ENCODE measurements at places on chromosomes 5 and 9.

DNA sequence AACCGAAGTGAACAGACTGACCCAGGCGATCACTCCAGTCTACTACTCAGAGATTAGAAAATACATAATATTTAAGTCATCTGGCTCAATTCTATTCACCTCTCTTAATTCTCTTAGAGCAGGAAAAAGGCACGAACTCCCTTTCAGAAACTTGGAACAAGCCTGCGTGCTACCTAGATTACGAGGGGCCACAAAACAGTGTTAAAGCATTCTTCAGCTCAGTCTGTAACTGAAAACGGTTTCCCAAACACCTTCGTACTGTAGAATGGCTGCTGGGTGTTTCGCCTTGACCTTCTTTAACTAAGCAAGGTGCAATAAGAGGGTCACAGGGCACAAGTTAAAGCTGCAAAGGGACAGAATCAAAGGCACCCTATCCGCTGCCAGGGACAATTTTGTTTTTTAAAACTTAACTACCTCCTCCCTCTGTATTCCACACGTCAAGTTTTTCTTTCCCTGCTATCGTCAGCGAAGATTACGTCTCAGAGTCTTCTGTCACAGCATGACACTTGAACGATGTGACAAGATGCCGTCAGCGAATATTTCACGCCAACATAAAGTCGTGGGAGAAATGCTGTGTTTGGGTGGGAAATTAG is 687 bp downstream of the LYSMD3 start:
- DNase-seq = peak; percentile 49

DNA sequence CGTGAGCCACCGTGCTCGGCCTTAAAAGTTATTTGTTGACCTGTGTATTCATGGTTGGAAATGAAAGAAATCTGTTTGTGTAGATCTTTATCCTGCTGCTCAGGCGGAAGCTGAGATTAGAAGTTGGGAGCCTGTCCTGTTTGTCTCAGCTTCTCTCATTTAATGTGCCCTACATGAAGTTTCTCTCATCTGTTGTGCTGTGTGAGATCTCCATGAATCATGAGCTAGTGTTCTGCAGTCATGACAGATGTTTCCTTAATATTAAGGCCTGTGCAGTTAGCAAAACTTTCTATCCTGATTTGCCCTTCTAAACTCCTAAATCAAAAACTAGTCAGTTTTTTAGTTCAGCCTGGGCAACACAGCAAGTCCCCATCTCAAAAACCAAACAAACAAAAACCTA is 59.5 kb downstream of the FAM78A start:
- DNase-seq = no peak

GRCh38 chr5:89991592-89991991 is 418.0 kb downstream of the CETN3 start:
- no peak for DNase-seq

DNA sequence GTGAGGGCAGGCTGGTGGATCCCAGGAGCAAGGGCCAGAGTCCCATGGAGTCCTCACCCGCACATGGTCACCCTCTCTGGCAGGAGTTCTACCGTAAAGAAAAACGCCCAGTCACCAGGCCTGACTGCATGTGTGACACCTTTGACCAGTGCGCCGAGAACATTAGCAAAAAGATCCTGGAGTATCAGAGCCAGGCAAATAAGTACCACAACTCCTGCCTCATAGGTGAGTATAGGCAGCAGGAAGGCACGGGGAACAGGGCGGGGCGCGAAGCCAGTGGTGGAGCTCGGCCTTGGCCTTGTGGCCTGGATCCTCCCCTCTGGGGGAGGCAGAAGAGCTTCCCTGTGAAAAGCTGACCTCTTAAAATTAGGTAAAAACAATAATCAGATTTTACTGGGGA is 45.4 kb upstream of the TDRD7 start:
- no peak for DNase-seq

GRCh38 chr5:50699737-50700136 is 33.3 kb downstream of the PARP8 start:
- DNase-seq = no peak

GRCh38 chr5:69010476-69010875 is 83.3 kb upstream of the SLC30A5 start:
- DNase-seq = no peak

DNA sequence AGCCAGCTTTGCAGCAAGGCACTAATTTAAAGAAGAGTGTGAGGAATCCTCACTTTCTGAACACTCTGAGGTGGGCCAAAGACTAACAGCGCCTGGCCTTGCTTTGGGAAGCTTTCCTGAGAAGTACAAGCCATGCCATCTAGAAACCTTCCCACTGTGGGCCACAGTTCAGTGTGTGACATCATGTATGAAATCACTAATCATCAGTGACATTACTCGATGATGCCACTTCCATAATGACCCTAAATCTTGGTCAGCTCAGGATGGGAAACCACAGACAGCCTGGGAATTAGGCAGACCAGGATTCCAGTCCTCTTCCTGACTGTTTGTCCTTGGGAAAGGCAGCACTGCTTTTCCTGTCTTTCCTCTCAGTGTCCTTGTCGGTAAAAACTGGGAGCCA is 54.2 kb upstream of the HSPA9 start:
- DNase-seq = no peak

DNA sequence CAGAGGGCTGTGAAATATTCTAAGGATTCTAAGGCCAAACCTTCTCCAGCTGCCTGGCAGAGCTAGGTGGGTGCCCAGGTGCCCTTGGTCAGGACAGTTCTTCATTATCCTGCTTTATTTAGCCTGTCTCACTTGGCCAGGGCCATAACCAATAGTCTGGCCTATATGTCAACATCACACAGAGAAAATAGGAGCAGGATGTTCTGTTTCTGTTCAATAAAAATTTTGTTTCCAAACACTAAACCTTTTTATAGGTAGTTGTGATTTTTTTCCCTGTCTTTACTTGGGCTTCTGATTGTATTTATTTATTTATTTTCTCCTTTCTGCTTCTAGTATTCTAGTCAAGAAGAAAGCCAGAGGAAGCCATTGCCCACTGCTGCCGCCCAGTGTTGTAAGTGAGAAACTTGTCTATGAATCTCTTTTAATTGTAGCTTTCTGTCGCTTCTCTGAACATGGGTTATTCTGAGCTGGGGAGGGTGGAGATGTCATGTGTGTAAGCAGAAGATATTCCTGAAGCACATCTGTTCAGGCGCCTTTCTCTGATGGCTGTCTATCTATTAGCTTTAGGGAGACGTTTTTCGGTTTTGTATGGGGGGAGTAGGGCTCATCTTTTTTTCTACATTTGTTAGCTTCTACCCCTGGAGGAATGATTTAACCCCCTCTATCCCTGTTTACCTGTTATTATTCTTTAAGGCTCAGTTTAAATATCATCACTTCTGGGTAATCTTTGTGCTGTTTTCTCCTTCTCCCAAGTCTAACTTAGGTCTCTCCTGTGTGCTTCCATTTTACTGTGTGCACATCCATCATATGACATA is 97.1 kb downstream of the UNC13B start:
- peak; percentile 54 for DNase-seq

DNA sequence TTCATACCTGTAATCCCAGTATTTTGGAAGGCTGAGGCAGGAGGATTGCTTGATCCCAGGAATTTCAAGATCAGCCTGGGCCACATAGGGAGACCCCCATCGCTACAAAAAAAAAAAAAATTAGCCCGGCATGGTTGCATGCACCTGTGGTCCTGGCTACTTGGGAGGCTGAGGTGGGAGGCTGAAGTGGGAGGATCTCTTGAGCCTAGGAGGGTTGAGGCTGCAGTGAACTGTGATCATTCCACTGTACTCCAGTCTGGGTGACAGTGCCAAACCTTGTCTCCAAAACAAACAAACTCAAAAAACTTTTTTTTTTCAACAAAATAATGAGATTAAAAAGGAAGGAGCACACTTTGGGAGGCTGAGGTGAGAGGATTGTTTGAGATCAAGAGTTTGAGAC is 14.2 kb downstream of the KIAA1958 start:
- DNase-seq = no peak

DNA sequence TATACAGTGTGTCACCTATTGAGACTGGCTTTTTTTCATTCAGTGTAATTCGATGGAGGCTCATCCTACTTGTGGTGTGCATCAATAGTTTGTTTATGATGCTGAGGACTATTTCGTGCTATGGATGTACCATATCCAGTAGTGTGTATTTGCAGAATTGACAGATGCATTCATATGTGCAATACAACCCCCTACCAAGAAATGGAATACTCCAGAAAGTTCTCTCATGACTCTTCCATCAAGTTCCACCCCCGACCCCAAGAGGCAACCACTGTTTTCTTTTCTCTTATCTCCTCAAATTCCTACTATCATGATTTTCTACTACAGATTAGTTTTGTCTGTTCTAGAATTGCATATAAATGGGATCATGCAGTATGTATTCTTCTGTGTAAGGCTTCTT is 21.9 kb downstream of the FBXO10 start:
- no peak for DNase-seq

GRCh38 chr9:87671925-87672324 is 54.0 kb upstream of the CTSL start:
- DNase-seq = no peak

DNA sequence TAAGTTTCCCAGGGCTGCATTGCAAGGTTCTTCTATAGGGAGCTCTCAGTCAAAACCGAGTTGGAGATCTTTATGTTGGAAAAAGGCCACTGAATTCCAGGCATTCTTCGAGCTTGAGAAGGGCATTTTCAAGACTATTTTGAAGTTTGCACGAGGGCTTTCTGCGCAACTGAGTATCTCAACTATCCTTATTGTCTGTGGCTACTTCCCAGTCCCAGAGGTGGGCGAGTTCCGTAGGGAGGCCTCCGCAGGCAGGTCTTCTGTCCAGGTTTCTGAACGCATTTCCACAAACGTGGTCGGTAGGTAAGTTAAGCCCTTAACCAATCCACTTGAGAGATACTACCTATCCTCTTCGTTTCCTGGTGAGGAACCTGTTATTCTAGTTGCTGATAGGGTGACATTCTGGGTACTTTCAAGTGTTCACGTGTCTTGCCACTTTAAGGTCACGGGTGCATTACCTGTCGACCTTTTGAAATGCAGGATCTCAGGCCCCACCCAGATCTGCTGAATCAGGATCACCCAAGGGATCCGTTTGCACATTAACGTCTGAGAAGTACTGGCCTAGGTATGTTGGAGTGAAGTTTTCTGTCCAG is 51.4 kb upstream of the TJP2 start:
- DNase-seq = no peak

DNA sequence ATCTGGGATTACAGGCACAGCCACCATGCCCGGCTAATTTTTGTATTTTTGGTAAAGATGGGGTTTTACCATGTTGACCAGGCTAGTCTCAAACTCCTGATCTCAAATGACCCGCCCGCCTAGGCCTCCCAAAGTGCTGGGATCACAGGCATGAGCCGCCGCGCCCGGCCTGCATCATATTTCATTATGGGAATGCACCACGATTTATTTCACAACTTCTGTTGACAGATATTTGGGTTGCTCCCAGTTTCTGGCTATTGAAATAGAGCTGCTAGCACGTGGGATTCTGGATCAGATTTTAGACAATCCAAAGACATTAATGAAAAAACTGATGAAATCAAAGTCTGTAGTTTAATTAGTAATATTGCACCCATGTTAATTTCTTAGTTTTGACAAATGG is 48.4 kb upstream of the FUBP3 start:
- DNase-seq = no peak

DNA sequence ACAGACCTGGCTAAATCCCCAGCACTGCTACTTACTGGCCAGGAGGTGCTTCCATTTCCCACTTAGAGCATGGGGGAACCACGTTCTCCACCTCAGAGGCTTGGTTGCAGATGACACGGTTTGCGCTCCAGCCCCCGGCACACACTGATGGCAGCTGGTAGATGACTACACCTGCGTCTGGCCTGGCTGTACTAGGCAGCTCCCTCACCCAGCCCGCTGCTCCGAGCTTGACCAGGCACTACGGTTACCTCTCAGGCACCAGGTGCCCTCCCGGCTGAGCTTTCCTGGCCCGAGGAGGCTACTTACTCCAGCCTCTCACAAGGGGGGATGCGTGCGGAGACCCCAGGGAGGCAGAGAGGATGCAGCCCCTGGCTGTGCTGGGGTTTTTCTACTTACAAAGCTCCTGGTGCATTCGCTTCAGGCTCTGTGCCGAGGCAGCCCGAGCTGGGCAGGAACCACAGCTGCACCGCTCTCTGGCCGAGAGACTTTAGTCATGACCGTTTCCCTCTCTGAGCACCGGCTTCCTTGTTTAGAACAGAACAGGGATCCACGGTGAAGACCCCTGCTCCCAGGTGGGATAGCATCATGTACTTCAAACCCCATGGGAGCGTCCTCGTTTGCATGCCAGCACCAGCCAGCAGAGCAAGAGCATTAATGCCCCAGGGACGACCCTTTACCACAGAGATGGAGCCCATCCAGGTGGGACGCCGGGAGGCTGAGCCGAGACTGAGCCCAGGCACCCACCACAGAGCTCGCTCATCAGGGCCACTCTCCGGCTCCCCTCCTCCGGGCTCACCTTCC is 7.6 kb upstream of the GBGT1 start:
- no peak for DNase-seq

GRCh38 chr5:112419164-112419985 is at the start of gene EPB41L4A:
Gene EPB41L4A, minus strand, starts transcription at chr5:112419277. Its CDS starts 238 bp downstream, at chr5:112419039.
- no peak for DNase-seq

GRCh38 chr5:3002230-3002629 is 250.8 kb upstream of the IRX2 start:
- DNase-seq = no peak

DNA sequence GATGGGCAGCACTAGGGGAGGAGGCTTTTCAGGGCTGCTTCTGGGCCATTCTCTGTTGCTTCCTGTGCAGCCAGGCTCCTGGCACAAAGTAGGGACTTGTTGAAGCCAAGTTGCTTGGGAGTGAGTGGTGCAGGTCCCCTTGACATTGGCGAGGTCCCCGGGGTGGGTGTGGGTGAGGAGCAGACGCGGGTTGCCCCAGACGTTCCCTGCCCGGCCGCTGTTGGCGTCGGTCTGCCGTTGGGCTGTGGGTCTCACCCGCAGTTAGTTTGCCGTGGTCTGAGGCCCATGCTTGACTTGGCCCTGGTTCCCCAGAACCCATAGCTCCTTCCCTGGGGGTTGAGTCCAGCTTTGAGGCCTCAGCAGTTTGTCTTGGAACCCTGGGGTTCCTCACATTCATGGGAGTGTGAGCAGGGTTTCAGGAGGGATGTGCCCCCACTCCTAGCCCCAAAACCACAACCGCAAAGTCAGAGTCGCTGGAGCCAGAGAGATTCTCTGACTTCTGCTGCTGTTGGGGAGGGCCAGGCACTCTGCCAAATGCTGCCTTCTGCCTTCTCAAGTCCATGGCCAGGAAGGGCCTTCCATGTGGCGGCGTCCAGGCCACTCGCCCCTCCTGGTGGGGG is 77.5 kb downstream of the RXRA start:
- DNase-seq = peak; percentile 47

DNA sequence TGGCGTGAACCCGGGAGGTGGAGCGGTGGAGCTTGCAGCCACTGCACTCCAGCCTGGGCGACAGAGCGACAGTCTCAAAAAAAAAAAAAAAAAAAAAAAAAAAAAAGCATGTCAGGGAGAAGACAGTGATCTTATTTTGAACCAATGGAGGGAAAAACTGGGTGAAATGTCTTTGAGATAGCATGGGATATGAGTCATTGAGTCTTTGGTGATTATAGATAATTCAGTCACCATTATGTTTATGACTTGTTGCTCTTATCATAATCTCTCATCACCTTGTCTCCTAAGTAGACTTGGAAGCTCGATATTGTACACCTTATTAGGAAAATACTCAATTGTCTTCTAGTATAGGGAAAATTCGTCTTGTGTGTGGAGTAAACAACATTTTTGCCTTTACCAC is 55.1 kb upstream of the KDM4C start:
- no peak for DNase-seq

Data from CD4-positive, alpha-beta T cell treated with Interleukin-21 for 1 hour (primary cell).